Body of pancreas (tissue), 4 donors: ENCODE measurements at places on chromosomes 5 and 9. TPM values are rescaled to one million over a fixed set of nuclear protein-coding genes. Genes with fewer than 3 reads are reported as not detected.

IL5 gene
- not detected for total RNA-seq

GBGT1 gene
- 5.4 TPM for total RNA-seq

STPG3 gene
- total RNA-seq, result not detected

ATP10B gene
- total RNA-seq, result 2.1 TPM

FAM174A gene
- total RNA-seq, result 18.1 TPM

S100Z gene
- total RNA-seq, result not detected

CTNND2 gene
- total RNA-seq, result 21.0 TPM

PCDHB5 gene
- 10.6 TPM for total RNA-seq

PCDHA9 gene
- total RNA-seq, result 3.3 TPM

PLPP7 gene
- total RNA-seq, result 3.6 TPM

CER1 gene
- 2.0 TPM for total RNA-seq

SLC22A4 gene
- total RNA-seq, result not detected

TIMD4 gene
- total RNA-seq, result not detected

FIBCD1 gene
- not detected for total RNA-seq

PCDHGB3 gene
- total RNA-seq, result 4.2 TPM

KIF20A gene
- total RNA-seq, result not detected

DNAH5 gene
- total RNA-seq, result 2.6 TPM

FGF10 gene
- 11.5 TPM for total RNA-seq

RAPGEF6 gene
- total RNA-seq, result 13.0 TPM

BHMT2 gene
- total RNA-seq, result 2.6 TPM

MARCOL gene
- total RNA-seq, result not detected

TSLP gene
- total RNA-seq, result 0.26 TPM
